HCEC 1CT (cell line): ENCODE measurements at places on chromosomes 7 and 10.

- DNase-seq, result no peak
These were observed 143.5 kb downstream of the CALCR start for GRCh38 chr7:93430917-93431588.

DNA sequence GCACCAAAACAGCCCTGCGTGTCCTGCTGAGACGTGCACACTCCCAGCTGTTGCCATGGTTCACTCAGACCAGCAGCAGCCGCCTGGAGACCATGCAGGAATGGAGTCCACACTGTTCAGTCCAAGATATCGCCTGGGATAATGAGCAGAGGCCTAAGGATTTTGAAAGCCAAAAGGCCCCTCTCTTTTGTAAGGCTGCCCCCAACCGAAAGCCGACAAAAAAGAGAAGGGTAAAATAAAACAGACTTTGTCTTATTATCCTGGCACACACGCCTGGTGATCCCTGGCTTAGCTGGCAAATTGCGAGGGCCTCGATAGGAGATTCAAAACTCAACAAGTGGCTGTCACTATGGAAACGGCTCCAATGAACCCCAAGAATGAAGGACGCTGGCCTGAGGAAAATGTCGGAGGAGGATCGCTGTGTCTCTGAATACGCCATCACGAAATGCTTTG, 263.6 kb downstream of the SKIDA1 start:
- DNase-seq, result no peak

DNA sequence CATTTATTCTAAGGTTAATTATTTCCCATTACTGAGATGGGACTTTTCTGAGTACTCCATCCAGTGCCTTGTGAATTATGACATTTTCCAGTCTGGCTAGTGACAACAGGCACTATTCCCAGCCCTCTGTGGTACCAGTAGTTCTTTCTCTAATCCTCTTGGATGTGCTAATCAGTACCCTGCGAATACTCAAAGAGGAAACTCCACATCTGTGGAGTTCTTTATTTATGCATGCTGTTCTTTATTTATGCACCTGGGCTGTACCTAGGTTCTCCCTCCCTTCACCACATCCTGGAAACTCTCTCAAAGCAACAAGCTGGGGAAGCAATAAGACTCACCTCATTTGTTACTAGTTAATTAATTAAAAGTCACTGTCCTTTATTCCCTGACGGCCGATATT, 83.5 kb downstream of the TSPAN12 start:
- no peak for DNase-seq

DNA sequence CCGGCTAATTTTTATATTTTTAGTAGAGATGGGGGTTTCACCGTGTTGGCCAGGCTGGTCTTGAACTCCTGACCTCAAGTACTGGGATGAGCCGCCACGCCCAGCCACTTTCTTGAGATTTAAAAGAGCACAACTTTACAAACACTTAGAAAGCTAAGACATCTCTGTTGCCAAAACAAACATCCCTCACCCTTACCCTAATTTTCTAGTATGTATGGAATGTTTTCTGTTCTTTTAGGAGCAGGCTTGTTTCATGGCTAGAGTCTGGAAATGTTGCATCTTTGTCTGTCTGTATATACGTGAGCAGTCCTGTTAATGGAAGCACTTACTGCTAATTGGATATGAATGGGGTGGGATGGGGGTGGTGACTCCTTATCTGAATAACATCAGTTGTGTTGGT, 2.9 kb downstream of the OLAH start:
- peak; percentile 17 for DNase-seq

DNA sequence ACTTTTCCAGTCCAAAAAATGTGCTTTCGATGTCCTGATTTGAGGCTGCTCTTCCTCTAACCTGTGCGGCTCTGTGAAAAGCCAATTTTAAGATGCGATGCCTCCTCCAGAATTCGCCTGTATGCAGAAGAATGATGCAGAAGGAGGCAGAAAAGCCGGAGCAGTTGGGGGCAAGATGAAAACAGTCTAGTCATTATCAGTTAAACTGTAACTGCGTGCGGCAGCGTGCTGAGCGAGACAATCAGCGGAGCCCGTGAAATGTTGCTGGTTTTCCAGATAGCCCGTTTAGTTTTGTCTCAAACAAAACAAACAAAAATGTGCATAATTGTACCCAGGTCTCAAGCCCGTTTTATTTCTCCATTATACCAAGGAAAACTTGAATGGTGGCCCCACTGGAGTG, 137.0 kb upstream of the FGFR2 start:
- DNase-seq, result no peak

DNA sequence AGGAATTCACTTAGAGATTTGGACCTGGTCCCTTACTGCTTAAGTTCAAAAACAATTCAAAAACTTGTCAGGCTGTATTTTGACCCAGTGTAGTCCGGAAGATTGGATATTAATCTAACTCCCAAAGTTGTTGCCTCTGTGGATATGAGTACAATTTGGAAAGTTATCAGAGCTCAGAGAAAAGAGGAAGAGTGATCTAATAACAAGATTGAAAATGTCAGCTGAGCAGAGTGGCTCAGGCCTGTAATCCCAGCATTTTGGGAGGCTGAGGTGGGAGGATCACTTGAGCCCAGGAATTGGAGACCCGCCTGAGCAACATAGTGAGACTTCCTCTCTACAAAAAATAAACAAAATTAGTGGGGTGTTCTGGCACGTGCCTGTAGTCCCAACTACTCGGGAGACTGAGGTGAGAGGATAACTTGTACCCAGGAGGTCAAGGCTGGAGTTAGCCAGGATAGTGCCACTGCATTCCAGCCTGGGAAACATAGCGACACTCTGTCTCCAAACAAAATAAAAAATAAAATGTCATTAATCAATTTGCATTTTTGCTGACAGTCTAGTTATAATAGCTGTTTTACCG, 3.2 kb upstream of the ASCC1 start:
- DNase-seq, result no peak

DNA sequence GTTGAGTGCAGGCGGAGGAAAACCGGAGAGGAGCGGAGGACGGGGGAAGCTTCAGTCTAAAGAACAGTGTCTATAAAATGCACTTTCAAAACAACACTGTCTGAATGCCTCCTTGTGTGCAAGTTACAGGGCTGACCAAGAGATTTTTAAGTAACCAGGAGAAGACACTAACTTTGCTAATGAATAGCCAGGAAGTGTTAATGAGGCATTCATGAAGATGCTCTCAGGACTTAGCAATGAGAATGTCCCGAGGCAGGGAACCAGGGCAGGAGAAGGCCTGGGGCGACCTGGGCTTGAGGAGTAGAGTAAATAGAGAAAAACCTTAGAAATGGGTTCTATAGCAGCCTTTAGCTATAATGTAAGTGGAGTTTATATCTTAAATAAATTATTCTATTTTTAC, 312.1 kb downstream of the SKIDA1 start:
- no peak for DNase-seq

DNA sequence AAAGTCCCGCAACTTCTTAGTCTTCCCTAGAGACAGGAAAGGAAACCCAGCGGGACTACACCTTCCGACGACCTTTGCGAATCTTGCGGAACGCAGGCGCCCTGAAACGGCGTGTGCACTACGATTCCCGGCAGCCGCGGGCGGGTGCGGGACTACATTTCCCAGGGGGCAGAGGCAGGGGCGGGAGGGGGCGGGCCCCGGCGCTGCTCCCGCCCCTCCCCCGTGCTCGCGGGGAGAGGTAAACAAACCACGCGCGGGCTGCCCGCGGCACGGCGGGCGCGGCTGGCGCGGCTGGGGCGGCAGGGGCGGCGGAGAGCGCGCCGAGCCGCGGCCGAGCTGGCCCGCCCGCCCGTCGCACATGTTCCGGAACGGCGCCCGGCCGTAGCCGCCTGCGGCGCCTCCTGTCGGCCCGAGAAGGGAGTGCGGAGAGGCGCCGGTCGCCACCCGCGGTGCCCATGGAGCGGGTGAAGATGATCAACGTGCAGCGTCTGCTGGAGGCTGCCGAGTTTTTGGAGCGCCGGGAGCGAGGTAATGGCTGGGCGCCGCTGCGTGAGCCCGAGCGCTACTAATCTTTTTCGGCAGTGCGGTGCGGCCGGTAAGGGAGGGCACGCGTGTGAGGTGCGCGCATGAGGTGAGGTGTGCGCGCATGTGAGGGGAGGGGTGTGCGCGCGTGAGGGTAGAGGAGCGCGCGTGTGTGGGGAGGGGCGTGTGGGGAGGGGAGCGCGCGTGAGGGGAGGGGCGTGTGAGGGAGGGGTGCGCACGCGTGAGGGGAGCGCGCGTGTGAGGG, 18.5 kb downstream of the MXI1 start:
- DNase-seq, result peak; percentile 98

DNA sequence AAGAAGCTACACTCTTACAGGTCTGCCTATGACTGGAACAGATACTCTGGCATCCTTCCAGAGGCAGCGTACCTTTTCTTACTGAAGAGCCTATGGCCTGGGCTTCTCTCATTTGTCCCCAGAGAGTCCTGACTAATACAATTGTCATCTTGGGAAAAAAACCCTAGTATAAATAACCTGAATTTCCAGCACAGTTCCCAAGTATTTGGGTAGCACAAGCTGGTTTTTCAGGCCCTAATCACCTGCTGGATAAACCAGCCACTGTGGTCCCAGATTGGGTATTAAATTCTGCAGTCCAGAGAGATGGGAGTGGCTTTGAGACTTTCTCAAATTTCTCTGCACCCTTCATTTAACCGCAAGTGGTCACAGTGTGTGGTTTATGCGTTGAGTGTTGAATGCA, 186.8 kb upstream of the NEBL start:
- DNase-seq, result no peak

GRCh38 chr10:122999347-122999746, 9.2 kb downstream of the IKZF5 start:
- no peak for DNase-seq

GRCh38 chr7:98151884-98152283, 45.2 kb downstream of the LMTK2 start:
- DNase-seq, result no peak

DNA sequence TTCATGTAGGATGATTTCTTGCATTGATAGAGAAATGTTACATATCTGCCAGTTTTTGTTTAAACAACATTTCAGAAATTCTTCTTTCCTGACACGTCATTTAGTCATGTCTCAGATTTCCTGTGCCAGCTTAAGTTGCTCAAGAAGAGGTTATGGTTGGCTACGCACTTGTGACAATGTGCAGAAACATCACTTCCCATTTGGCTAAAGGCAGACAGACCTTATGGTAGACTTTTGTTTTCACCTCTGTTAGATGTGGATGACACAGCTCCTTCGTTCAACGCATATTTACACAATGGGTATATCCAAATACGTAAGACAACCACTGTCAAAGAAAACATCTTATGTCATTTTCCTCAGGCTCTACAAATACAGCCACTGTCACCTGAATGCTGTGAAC, 125.8 kb downstream of the DOCK4 start:
- DNase-seq, result peak; percentile 94

GRCh38 chr7:143145-143751, 49.1 kb upstream of the FAM20C start:
- DNase-seq, result no peak

- no peak for DNase-seq
These were observed 93.5 kb downstream of the PAXIP1 start for GRCh38 chr7:154909241-154910105.

GRCh38 chr10:68333440-68334431, 1.0 kb upstream of the PBLD start:
- no peak for DNase-seq

- no peak for DNase-seq
These were observed 26.1 kb downstream of the ZFAND4 start for GRCh38 chr10:45646384-45647050.

- DNase-seq, result no peak
These were observed 51.7 kb downstream of the BZW2 start for GRCh38 chr7:16697507-16698199.

GRCh38 chr10:2979306-2979705, 88.0 kb upstream of the PFKP start:
- DNase-seq, result no peak

DNA sequence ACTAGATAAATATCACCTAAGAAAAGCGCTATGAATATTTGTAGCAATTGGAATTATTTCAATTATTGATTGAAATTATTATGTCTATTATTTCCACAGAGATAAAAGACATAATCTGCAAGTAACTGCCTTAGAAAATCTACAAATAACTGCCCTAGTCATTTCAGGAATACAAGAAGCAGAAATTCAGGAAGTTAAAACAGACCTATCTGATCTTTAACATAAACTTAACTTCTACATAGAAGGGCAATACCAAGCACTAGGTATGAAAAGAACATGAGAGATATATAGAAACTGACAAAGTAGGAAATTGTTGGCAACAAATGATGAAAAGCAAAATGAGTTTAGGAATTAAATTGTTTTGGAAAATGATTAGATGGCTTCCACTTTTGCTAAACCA, 31.8 kb upstream of the AKR1B10 start:
- DNase-seq, result no peak

DNA sequence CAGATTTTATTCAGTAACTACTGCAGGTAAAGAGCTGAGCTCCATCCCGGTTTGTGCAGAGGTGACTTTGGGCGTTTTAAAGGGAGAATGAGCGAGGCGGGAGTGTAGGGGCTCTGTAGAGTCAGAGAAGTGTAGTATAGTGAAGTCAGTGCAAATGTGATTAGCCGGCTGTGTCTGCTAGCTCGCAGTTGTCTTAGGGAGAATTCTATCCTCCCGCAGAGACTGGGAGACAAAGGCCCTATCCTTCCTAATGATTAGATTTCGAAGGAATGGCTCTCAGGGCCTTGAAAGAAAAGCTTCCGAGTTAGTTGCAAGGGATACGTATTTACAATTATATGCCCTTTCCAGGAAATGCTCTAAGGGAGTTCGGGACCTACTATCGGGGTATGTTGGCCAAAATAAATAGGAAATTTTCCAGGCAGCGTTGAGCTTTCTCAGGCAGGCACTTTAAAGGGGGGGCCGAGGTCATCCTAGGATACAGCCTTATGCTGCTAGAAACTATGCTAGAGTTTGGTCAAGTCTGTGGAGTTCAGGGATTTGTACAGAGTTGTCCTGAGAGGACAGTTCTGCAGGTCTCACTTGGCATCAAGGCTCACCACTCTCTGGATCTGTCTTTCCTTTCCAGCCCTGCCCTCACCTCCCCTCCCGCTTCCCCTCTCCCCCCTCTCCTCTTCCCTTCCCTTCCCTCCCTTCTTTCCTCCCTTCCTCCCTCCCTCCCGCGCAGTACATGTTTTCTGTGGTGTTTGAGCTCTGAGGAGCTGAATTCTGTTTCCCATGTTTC, 825 bp downstream of the MRPL32 start:
- peak; percentile 41 for DNase-seq

GRCh38 chr7:139255290-139255689, 24.3 kb downstream of the UBN2 start:
- DNase-seq, result no peak

GRCh38 chr7:147803151-147803550, 787.4 kb upstream of the C7orf33 start:
- no peak for DNase-seq

- peak; percentile 54 for DNase-seq
These were observed 589 bp downstream of the LDB1 start for GRCh38 chr10:102119417-102120141.

- no peak for DNase-seq
These were observed 121.6 kb upstream of the KAT6B start for GRCh38 chr10:74704629-74705357.

DNA sequence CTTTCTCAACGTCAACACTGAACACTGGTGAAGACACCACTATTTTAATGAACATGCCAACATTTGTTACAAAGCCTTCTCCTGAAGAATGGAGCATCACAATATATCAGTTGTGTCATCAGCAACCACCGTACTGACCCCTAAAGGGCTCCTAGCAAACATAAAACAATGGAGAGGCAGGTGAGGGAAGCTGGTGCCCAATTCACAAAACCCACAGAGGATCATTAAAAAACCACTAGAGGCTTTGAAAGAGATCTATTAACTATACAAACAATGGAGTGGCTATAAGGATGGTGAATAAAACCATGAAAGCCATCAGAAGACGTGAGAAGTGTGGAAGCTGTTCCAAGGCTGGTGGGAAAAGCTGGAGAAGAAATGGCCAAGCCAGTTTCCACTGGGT, 150.8 kb downstream of the FAM107B start:
- no peak for DNase-seq
